WERI-Rb-1 (cell line): ENCODE measurements at places on chromosomes 3 and 15.

DNA sequence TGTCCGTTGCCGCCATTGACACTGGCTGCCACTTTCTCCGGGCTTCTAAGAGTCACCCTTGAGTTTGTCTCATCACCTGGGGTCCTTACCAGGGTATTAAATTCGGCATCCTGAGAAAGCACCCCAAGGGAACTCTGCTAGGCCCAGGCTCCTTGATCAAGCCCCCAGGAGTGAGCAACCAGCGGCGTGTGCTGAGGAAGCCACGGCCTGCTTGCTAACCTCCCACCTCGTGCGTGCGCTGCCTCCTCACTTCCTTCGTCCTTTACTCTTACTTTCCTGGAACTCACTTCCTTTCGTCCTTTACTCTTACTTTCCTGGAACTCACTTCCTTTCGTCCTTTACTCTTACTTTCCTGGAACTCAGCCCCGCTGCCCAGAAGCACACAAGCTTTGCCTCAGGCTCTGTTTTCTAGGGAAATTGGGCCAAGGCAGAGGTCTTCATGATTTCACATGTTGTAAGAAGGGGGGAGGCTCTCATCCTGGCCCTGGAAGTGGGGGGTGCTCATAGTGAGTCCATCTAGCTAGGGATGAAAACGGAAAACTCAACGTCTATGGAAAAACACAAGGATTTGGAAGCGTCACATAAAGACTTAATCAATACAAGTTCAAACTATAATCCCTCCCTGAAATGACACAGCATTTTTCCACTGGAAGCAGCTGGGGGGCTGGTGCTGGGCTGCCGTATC lies 36.7 kb upstream of the BDH1 start:
- DNase-seq, result no peak

- no peak for DNase-seq
These were observed 504.6 kb downstream of the FOXP1 start for GRCh38 chr3:71078723-71079525.

DNA sequence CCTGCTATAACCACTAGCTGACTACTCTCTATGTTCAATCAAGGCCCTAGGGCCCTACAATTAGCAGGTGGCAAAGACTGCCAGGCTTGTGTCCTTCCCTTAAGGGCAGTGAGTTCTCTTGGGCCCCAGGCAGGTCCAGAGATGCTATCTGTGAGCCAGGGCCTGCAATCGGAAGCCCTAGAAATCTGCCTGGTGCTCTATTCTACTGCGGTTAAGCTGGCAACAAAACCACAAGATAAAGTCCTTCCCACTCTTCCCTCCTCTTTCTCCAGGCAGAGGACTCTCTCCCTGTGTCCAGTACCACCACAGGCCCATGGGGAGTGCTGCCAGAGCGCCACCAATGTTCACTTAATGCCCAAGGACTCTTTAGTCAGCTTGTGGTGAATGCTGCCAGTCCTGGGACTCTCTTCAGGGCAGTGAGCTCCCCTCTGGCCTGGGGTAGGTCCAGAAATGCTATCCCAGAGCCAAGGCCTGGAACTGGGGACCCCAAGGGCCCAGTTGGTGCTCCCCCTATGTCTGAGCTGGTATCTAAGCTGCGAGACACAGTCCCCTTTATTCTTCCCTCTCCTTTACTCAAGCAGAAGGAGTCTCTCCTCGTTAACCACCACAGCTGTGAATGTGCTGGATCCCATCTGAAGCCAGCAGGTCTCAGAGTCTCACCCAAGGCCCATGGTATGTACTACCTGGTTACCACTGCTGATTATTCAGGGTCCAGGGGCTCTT lies 34.7 kb downstream of the XXYLT1 start:
- no peak for DNase-seq

DNA sequence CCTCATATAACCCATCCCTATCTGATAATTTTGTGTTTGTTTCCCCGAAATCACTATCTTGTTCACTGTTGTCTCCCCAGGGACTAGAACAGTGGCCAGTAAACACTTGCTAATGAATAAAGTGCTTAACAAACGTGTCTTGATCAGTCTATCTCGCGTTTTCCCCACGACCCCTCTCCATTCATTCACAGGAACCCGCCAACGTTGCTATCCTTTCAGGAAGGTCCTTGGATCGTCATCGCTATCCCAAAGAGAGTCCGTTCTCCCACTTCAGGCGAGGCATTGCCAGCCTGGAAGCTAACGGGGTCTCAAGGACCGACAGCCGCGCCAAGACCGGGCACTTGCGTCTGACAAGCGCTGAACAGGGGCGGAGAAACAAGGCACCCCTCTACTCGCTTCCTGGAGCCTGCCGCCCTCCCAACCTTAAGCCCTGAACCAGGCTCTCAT lies 344 bp downstream of the LINS1 start:
- DNase-seq, result no peak

DNA sequence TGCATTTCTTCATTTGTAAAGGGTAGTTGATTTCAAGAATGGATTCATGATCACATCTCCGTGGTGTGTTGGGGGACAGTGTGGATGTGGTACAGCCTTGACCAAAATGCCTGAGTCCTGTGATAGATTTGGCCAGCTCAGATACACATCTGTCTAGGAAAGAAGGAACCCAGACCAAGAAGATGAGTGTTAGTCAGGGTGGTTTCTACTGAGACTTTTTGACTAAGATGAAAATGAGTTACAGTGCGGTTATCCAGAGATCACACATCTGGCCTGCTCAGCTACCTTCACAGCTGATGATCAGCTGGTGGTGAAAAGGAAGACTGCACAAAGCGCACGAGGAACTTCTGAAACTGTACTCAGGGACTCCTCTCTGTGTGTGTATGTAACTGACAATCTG lies 68.0 kb downstream of the FNDC3B start:
- DNase-seq, result no peak

GRCh38 chr3:141812084-141812483 lies 48.9 kb downstream of the GRK7 start:
- DNase-seq, result no peak

DNA sequence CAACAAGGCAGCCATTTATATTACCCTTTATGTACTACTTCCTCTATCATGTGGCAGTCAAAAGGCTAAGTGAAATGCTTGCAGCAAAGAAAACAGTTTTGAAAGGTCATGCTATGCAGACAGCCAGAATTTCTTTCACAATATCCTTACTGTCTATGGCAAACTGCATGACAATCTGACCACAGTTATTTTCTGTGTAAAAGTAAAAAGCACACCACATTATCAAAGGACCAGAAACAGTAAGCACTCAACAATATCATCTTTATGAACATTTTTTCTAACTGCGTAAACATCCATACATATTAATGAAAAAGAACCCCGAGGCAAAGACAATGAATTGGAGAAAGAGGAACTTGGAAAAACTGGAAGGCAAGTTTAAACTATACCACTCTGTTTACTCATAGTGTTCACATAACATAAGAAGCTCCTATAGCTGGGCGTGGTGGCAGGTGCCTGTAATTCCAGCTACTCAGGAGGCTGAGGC lies 47.9 kb downstream of the PIK3CB start:
- no peak for DNase-seq

GRCh38 chr15:38127306-38127771 lies 125.3 kb upstream of the SPRED1 start:
- DNase-seq, result no peak

DNA sequence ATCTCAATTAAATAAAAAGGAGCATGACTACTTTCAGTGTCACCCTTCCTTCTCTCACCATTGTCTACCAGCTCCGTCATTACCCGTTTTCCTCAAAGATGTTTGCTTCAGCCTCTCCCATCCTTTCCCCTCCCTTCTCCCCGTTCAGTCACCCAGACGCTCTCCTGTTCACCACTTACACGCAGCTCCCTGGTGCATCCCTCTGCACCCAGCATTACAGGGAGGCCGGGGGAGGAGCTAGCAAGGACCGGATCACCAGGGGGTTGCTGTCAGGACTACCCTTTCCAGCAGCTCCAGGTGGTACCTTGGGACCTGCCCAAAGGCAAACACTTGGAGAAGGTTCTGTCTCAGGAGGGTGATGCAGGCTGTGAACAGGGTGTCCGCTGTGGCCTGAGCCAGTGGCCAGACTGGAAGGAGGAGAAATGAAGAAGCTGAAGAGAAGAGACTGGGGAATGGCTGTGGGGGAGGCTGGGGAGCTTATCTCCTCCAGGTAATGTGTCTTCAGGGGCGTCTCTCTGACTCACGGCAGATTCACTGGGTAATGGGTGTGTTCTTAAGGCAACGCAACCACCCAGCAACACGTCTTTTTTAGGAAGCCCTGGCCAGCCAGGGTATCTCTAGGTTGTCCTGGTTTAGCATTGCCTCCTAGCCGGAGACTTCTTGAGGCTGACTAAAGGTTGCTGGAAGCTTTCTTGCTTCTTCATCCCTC lies 21.8 kb upstream of the BDH1 start:
- DNase-seq, result no peak

DNA sequence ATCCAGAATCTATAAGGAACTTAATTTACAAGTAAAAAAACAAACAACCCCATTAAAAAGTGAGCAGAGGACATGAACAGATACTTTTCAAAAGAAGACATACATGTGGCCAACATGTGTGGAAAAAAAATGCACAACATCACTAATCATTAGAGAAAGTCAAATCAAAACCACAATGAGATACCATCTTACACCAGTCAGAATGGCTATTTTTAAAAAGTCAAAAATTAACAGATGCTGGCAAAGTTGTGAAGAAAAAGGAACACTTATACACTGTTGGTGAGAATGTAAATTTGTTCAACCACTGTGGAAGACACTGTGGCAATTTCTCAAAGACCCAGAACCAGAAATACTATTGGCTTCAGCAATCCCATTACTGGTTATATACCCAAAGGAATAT lies 830.0 kb upstream of the ALCAM start:
- no peak for DNase-seq

DNA sequence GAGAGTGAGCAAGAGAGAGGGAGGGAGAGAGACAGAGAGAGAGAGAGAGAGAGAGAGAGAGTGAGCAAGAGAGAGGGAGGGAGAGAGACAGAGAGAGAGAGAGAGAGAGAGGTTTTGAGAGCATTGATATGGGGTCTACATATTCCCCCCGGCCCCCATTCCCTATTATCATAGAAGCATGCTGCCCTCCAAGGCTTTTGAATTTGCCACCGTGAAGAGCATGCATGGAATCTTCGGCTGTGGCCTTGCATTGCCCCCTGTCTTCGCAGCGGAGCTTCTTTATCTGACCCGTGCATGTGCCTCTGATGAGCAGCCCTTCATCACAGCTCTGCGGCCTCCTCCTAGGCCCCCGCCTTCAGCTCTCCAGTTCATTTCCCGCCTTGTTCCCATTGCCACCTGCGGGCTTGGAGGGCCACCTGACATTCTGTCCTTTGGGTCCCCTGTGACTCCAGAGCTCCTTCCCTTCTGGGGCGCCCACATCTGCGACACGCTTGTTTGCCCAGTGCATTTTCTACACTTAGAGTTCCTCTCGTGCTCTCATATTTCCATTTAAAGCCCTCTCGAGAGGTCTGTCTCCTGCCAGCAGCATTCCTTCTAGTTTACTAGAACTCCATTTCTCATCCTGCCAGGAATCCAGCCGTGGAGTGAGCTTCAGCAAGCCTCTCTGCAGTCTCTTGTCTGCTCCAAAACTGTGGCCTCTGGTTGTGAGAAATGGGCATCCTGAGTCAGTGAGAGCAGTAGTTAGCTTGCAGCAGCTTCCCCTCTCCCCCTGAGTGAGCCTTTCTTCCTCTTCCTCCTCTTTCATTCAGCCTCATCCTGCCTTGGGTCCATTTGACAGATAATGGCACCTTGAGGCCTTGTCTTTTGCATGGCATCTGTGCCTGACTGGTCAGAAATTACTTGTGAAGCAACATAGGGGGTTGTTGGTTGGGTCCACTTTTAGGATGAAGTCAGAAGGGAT lies 25.3 kb downstream of the LPP start:
- DNase-seq, result no peak

GRCh38 chr3:183178833-183179549 lies 16.5 kb upstream of the LAMP3 start:
- DNase-seq, result peak; percentile 72

- no peak for DNase-seq
These were observed 302.8 kb upstream of the RBMS3 start for GRCh38 chr3:28978092-28978491.

- DNase-seq, result no peak
These were observed 36.5 kb downstream of the PLXNA1 start for GRCh38 chr3:127019449-127019848.

DNA sequence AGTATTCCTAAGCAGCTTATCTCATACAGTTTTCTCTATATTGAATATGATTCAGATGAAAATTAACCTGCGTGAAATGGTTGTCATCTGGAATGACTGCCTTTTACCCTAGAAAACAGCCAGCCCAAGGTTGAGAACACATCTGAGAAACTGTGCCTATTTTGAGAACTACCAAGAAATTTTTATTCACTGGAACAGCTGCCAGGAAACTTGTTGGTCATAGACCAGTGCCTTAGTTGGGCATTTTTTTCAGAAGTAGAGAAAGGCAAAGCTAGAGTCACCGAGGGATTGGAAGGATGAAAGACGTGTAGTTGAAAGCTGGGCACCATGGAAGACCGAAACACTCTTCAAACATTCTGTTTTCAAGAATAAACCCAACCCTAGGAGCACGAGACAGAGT lies 277.1 kb downstream of the LPP start:
- no peak for DNase-seq
